ENCODE measurements at places on chromosomes 2 and 18. TPM values are rescaled to one million over a fixed set of nuclear protein-coding genes. Genes with fewer than 3 reads are reported as not detected.

ACSL3 gene
- total RNA-seq = 137 TPM

GALNT13 gene
- total RNA-seq = not detected

C1QL2 gene
- not detected for total RNA-seq

PAX8 gene
- total RNA-seq = 7.0 TPM

LCT gene
- not detected for total RNA-seq

MC4R gene
- total RNA-seq = not detected

ANO7 gene
- total RNA-seq = 0.24 TPM

GPR155 gene
- total RNA-seq = 3.6 TPM

HES6 gene
- total RNA-seq = 3.2 TPM

SERPINB5 gene
- total RNA-seq = 314 TPM

L3MBTL4 gene
- 1.0 TPM for total RNA-seq

TGFBRAP1 gene
- total RNA-seq = 18.8 TPM

SLC66A2 gene
- total RNA-seq = 33.7 TPM

VWC2L gene
- not detected for total RNA-seq

PLEK gene
- not detected for total RNA-seq

LANCL1 gene
- total RNA-seq = 46.1 TPM

IL1F10 gene
- total RNA-seq = not detected

PDE11A gene
- 0.20 TPM for total RNA-seq

PSTPIP2 gene
- 31.4 TPM for total RNA-seq

CMPK2 gene
- 10.5 TPM for total RNA-seq

SERPINB11 gene
- total RNA-seq = not detected

SIX2 gene
- not detected for total RNA-seq

EVA1A gene
- total RNA-seq = 30.0 TPM

NPHP1 gene
- 5.5 TPM for total RNA-seq

RHBDD1 gene
- total RNA-seq = 32.8 TPM

SALL3 gene
- total RNA-seq = not detected

SH3RF3 gene
- 0.14 TPM for total RNA-seq

SCG2 gene
- 0.14 TPM for total RNA-seq

IL1R2 gene
- total RNA-seq = 37.9 TPM

Measured in foreskin keratinocyte (primary cell).